T-helper 2 cell (primary cell): ENCODE measurements at places on chromosomes 16 and 17.

DNA sequence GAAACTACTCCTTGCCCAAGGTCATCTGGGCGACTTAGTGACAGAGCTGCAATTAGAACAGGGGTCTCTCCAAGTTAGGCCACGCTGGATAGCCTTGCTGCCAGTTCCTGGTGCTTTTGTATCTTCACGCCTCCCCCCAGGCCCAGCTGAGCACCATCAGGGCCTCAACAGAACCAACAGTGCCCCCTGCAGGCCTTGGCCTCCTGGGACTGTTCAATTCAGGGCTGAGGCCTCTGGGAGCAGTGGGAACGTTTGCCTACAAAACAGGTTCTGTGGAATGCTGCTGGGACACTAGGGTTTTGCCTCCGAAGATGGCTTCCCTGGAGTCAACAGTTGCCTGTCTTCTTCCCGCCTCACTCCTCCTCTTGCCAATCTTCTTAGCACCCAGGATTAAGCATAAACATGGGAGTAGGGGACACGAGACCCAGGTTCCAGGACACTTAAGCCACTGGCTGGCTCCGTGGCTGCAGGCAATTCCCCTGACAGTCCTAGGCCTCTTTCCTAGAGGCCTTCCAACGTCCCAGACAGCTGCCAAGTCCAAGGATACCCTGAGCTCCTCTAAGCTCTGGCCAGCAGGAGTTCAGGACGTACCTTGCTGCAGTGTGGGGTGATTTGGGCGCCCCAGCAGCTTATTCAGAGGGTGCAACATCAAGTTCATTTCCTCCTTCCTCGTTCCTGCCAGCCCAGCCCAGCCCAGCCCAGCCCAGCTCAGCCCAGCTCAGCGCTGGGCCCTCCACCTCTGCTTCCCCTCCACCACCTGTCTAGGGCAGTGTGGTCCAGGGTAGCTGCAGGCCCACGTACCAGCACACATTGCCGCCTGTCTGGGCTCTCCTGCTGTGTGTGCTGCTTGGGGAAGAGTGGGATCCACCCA lies 246.6 kb upstream of the RPL38 start:
- peak; percentile 15 for DNase-seq

DNA sequence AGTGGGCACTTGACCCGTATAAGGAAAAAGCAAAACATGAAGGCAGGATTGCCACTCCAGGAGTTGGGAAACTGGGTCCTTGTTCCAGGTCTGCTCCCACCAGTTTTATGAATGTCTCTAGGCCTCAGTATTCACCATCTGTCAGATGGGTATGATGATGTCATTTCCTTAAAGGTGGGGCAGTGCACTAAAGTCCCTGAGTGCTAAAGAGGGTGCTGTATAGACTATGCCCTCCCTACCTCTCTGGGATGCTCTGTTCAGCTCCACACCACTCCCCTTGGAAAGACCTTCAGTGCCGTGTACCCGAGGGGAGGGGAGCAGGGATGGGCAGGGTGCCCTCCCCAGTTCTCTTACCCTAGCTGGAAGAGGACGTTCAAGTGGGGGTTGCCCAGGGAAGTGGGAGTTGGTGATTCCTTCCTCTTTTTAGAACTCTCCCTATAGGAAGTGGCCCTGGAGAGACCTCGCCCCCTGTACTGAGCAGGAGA lies 2.2 kb downstream of the LASP1 start:
- DNase-seq: no peak

DNA sequence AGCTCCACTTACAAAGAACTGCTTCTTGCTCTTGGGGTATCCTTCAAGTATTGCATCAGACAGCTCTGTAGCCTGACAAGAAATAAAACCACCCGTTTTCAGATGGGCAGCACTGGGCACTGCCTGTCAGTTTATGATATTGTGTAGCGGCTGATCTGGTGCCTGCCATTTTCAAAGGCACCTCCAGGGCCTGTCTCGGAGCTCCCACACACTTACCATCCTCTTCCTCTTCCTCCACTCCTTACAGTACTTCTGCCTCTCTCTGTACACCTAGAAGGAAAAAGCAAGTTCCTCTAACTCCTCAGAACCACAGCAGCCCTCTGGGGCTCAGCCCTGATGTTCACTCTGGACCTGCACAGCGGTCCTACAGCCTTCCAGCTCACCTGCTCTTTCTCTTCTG lies 4.4 kb downstream of the PSMC3IP start:
- DNase-seq: no peak

- no peak for DNase-seq
Observed at GRCh38 chr16:65510850-65511249, 389.0 kb upstream of the CDH11 start.

DNA sequence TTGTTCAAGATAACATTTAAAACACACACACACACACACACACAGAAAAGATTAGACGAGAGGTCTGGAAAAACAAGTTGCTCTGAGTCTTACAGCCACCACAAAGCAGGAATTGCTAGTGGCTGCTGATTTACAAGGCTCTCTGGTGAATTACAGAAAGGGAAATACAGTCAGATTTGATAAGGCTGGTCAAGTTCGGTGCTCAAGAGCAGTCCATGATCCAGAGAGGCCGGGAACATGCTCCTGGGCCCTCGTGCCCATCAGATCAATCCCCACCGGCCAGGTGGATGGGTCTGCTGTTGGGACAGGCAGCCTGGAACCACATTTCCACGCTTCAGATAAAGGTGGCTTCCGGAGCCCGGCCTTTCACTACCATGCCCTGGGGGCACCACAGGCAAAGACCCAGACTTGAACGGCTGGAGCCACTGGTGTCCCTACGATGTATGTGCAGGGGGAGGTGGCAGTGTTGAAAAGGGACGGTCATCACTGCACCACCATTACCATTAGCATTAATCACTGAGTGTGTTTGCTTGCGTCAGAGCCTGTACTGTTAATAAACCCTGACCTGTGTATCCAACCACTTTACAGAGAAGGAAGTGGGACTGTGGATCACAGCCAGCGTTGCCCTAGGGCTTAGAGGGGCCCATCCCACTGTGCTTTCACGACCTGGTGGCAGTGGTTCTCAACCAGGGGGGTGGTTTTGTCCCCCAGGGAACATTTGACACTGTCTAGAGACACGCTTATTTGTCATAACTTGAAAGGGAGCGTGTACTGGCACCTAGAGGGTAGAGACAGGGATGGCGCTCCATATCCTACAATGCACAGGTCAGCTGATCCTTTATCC lies 95.1 kb downstream of the XYLT1 start:
- no peak for DNase-seq

- no peak for DNase-seq
Observed at GRCh38 chr17:79341222-79341780, 266.7 kb downstream of the ENGASE start.

DNA sequence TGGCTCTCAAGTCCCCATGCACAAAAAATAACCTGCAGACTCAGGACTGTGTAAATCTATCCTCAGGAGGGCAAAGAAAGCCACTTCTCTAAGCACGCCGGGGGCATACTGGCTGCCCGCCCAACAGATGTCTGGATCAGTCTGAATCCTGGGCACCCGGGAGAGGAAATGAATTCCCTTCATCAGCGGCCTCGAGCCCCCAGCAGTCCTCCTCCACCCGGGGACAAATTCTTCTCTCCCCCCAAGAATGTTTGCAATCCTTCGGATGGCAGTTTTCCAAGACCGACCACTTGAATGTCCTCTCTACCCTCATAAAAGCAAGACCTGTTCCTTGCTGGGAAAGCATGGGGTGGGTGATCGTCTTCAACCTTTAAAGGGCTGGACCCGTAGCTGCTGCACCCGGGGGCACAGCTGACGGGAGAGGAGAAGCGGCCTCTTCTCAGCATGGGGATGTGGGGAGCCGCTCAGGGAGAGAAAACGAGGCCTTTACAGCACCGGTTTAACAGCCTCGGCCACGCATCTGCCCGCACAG lies 9.4 kb upstream of the MAP2K3 start:
- no peak for DNase-seq

GRCh38 chr16:84259691-84260090 lies 19.9 kb upstream of the KCNG4 start:
- DNase-seq: no peak

DNA sequence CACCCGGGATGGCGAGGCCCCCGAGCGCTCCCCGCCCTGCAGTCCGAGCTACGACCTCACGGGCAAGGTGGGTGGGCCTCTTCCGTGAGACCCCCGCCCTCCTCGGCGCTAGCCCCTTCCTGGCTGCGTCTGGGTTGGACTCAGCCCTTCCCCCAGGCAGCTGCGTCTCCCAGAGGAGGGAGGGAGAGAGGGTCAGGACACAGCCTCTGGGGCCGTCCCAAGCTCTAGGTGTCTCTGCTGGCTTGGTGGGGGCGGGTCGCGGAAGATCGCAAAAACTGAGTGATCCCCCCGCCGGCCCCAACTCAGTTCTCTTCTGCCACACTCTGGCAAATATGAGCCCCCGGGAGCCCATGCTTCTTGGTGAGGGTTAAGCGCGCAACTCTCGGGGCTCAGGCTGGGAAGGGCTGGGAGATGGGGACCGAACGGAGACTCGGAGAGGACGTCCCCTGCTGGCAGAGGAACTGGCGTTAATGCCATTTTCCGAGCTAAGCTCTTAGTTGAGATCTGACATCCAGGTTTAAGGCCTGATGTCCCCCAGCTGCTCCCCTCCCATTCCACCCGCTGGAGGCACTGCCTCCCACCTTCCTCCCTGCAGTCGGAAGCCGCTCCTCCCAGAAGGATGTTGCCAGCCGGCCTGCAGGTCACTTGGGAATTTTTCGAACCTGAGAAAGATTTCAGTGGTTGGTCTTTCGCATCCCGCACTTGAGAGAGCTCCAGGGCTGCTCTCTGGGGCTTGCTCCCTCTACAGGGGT lies 419 bp downstream of the RAB37 start:
- DNase-seq: no peak

- no peak for DNase-seq
Observed at GRCh38 chr17:4938688-4939545, 929 bp downstream of the SLC25A11 start.

GRCh38 chr17:35023538-35023937 lies 40.0 kb downstream of the RFFL start:
- DNase-seq: no peak

DNA sequence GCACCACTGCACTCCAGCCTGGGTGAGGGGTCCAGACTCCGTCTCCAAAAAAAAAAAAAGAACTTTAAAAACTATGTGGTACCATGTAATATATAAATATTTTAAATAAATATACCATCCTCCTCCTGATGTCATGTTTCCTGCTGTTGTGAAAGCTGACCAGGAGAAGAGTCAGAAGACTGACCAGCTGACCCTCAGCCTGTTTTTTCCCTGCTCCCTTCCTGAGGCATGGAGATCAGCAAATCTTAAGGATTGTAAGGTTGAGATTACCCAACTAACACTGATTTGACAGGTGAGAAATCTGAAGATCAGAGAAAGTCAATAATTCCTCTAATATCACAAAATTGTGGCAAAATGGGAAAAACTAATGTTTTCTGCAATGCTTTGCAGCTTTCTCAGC lies 18.1 kb downstream of the NCOR1 start:
- no peak for DNase-seq

GRCh38 chr17:29590411-29591145 lies 1.1 kb upstream of the GIT1 start:
- no peak for DNase-seq

DNA sequence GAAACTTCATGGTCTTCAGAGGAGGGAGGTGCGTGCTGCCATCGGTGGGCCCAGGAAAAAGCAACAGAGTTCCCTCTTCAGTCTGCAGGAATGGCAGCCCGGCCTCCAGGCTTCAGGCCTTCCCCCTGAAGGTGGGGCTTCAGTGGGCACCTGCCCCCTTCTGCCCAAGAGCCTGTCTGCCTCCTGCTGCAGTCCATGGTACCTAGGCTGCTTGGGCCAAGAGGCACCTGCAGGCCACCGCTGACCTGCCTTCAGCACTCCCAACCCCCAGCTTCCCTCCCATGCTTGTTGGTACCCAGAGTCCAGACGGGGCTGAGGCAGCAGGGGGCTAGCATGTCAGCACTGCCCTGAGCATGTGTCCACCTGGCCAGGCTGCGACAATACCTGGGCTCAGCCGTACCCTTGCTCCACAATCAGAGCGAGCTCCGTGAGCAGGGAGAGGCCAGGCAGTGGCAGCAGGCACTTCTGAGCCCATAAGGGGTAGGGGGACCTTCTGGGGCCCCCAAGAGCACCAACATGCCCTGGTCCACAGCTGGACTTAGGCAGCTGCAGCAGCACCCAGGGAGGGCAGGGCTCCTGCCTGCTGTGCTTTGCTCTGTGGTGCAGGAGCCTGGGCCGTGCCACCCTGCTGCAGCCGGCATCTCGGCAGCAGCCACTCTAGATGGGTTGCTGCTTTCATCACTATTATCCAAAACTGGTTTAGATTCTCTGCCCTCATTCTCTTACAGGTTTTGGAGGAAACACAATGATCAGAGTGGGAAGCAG lies 77.2 kb upstream of the AKTIP start:
- DNase-seq: no peak

- DNase-seq: no peak
Observed at GRCh38 chr16:80294172-80294571, 246.6 kb upstream of the DYNLRB2 start.

- DNase-seq: no peak
Observed at GRCh38 chr16:87842209-87842869, 27.0 kb downstream of the SLC7A5 start.

- DNase-seq: no peak
Observed at GRCh38 chr16:30744183-30744582, 4.0 kb upstream of the PHKG2 start.

- no peak for DNase-seq
Observed at GRCh38 chr17:10435096-10435495, 13.3 kb upstream of the MYH8 start.

DNA sequence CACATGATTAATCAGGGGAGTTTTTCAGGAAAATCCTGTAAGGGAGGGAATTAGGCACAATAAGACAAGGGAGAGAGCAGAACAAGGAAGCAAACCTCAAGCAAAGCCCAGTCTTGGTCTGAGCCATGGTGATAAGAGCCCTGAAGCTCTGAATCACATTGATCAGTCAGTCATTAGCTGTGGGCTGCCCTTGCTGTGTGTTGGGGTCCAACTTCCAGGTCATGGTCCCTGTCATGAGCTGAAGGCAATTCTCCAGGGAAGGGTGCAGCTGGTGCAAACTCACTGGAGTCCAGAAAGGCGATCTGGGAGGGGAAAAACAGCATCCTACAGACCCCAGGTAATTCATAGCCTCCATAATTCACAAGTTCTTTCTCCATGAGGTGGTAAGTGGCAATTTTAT lies 89.9 kb downstream of the CYLD start:
- DNase-seq: no peak

DNA sequence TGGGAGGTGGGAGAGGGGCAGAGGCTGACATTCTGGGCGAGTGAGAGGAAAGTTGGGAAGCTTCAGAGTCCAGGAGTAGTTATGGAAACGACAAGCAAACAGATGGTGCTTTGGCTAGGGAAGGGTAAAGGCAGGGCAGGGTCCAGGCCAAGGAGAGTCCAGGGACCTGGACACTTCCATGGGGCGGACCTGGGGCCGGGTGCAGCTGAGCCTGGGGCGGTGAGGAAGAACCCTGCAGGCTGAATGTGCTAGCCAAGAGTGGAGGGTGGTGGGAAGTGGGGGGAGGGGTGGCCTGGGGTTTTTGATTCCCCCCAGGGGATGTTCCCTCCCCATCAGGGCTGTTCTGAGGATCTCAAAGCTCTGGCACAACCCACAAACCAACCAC lies 2.6 kb downstream of the PPP1R9B start:
- DNase-seq: no peak
